ENCODE measurements at places on chromosomes 4 and X. TPM values are rescaled to one million over a fixed set of nuclear protein-coding genes. Genes with fewer than 3 reads are reported as not detected.

SH3RF1 gene
- total RNA-seq: 23.1 TPM

HELT gene
- total RNA-seq: not detected

DNA sequence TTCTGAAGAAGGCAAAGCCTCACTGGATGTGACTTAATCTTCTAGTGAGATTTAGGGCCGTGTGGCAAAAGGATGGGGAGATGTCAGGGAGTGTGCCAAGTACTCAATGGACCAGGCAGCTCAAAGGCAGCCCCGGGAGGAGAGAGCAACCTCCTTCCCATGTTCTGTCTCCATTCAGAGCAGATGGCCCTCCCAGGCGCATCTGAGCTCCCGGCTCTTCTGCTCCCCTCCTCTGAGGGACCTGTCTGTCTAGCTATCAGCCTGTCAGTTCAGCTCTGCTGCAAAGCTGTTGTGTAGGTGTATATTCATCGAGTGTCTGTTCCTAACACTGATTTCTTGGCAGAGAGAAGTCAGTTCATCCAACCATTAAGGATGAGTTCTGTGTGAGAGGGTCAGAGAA lies 10.9 kb upstream of the PORCN start:
- no peak for DNase-seq

DNA sequence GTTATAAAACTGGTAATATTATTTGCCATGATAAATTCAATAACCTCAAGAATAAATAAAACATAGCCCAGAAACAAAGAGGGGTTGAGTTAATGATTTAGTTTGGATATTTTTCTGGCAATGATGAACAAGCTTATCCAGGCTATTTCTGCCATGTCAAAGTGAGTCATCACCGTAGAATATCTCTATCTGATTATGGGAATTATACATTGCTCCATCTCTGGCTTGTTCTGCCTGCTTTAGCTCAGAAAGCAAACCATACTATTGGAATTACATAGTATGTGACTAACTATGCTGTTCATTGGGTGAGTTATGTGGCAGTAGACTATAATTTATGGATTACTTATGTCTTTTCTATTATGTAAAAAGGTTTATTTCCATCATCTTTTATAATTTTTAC lies 680.1 kb upstream of the AADAT start:
- DNase-seq: no peak

DNA sequence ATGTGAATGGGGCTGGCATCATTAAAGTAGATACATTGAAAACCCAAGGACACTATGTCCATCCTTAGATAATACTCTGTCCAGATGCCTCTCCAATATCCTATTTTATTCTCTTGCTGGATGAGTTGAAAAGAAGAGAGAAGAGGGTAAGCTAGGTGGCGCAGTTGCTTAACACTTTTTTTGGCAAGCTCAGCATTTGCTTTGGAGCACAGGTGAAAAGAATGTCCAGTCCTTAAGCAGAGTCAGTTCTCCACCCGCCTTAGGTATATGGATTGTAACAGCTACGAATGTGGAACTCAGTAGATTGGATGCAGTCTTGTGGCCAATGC lies 208.4 kb downstream of the NWD2 start:
- DNase-seq: no peak

- DNase-seq: no peak
Measured at GRCh38 chr4:27198971-27199370, 338.3 kb downstream of the STIM2 start.

DNA sequence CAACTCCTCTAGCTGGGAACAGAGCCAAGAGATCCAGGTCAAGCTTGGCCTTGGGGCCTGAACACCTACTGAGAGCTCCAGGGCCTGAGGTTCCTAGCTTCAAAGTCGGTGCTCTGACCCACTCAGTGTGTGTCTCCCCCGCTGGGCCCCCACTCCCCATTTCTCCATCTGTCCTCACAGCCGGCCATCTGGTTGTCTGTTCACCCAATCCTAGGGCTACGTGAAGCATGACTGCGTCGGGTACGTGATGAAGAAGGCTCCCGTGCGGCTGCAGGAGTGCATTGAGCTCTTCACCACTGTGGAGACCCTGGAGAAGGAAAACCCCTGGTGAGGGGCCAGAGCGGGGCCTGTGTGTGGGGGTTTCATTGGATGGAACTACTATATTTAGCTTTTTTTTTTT lies 12.3 kb downstream of the USP11 start:
- DNase-seq: no peak

DNA sequence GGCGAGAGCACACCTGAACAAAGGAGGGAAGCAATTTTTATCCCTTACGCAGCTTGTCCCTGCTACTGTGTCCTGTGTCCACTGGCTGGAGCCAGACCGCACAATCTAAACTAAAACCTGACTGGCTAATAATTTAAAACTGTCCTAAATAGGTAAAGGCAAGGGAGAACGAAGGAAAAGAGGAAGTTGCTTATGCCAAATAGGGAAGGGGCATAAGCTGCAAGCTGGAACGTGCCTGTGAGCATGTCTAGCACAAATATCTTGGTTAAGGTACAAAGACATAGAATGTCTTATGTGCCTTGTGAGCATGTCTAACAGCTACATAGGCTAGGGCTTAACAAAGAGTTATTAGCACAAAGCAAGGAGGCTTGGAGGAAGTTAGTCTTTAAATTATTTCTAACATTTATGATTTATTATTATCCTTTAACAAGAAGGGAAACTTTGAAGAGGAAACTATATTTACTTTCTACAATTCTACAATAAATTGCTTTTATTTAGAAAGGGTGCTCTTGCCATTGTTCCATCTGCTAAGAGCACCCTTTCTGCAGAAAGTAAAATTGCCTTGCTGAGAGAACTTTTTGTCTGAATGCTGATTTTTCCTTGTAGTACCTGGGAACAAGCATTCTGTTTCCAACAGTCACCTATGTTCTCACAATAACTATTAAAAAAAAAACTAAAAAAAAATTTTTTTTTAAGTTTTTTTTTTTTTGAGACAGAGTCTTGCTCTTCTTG lies 80.6 kb upstream of the CBR4 start:
- no peak for DNase-seq

DNA sequence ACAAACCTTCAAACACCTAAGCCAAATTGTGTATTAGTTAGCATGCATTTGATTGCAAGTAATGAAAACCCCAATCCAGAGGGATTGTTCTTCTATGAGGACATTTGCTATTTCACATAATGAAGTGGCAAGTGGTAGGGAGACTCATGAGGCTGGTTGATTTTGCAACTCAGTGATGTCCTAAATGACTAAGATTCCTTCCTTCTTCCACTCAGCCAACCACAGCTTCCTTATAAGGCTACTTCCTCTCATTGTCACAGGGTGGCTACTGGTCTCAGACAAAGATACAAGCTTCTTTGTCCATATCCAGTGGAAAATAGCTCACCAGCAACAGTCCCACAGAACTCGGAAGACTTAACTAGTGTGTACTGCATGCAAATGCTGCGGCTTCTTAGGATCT lies 5.3 kb upstream of the OTC start:
- no peak for DNase-seq

Measured in Peyer's patch (tissue), 4 donors.